NB4 (cell line): ENCODE measurements at places on chromosomes 3 and 15.

DNA sequence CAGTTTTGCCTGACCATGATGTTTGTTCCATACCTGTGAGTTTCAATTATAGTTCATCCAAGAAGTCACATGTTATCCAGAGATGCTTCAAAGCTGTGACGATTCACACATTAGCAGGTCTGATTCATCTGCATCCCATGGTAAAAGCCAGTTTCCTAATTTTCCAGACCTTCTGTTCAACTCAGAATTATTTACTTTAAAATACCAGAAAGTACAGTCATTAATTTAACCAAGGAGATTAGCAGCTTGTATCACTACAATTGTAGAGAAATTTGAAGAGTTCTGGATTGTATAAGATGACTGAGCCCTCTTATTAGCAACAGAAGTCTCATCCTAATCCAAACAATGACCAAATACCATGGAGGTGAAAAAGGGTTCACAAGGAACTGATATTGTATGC lies 76.1 kb upstream of the THBS1 start:
- no peak for DNase-seq

DNA sequence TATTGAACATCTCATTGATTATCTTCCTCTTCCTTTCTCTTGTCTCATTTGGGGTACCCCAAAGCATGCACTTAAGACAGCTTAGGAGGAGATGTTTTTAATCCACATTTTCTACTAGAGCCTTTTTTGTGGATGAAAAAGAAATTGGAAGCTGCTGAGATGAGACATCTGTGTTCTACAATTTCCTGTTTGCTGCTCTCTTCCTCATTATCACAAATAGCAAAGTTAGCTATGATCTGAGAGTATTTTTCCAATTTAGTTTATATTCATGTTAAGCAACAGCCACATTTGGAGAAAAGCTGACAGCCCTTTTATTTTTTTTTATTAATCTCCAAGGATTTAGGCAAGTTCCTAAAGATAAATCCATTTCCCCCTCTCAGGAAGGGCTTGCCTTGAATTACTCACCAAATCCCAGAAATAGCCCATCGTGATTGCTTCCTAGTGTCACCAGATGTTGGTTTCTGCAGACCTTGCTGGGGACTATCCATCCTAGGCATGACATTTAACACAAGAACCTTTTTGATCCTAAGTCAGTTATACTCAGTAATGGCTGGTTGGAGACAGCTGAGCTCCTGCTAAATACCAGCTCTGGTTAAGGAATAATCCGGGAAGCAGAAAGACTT lies 70.8 kb upstream of the FILIP1L start:
- DNase-seq, result no peak

GRCh38 chr15:85137489-85138168 lies 156.0 kb downstream of the PDE8A start:
- no peak for DNase-seq

GRCh38 chr3:171459137-171459941 lies 866 bp downstream of the TNIK start:
- DNase-seq, result peak; percentile 57

- no peak for DNase-seq
Measured at GRCh38 chr3:12489832-12490231, 5.6 kb downstream of the TSEN2 start.

DNA sequence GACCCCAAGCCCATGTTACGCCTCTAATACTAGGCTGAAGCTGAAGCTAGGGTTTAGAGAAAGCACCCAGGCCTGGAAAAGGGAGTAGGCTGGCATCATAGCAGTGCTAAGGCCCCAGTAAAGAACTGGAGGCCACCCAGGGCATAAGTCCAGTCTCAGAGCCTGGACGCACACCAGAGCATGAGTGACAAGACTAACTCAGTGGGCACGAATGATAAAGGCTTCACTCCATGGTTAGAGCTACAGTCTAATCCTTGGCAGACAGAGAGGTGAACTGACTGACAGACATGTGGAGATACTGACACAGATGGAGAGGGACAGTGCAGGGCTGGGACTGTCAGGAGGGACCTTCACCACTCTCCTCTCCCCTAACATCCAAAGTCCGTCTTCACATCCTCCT lies 139.8 kb downstream of the KCNMB2 start:
- DNase-seq, result no peak

- DNase-seq, result peak; percentile 4
Measured at GRCh38 chr15:47410247-47410646, 307.1 kb upstream of the SEMA6D start.
